ENCODE measurements at places on chromosomes 2 and 18.

GRCh38 chr2:58734365-58734764 lies 493.2 kb upstream of the FANCL start:
- DNase-seq = peak; percentile 59

GRCh38 chr2:32135409-32135808 lies 30.3 kb upstream of the SLC30A6 start:
- peak; percentile 89 for DNase-seq

DNA sequence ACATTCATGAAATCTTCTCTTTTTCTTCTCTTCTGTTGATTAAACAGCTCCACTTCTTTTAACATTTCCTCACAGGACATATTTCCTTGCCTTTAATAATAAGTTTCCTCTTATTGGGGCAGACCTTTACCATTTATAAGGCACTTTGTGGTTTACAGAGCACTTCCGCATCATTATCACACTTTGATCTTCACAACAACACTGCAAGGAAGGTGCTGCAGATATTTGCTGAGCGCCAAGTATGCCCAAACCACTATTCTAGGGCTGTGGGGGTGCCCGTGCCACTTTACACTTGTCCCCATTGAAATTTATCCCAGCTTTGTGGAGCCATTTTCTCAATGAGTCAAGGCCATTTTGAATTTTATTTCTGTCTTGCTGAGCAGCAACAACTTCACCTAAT lies 246.6 kb downstream of the SS18 start:
- DNase-seq = no peak

GRCh38 chr2:58204195-58204959 lies 36.7 kb downstream of the FANCL start:
- DNase-seq = no peak

DNA sequence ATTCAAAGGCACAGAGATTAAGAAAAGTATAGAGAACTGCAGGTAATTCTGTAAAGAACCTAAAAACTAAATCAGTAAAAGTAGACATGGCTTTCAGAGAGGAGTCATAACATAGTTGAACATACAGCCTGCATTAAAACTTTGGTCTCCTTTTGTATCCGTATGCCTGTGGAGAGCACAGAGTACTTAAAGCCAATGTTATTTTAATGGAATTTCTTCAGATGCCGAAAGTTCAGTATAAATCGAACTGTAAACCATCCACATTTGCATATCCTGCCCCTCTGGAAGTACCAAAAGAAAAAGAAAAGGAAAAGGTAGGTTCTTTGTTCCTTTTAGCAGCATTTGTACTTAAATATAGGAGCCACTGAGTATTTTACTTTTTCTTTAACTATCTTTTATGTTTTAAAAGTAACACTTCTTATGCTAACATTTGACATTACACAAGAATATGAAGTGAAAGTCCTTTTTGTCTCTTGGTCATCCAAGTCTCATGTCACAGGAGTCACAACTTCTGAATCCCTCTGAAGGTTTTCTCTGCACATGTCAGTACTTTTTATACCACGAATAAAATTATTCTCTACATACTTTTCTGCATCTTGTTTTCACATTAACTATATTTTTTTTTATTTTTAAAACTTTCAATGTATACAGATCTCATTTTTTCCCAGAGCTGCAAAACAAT lies 34.9 kb upstream of the ARMC9 start:
- DNase-seq = no peak

DNA sequence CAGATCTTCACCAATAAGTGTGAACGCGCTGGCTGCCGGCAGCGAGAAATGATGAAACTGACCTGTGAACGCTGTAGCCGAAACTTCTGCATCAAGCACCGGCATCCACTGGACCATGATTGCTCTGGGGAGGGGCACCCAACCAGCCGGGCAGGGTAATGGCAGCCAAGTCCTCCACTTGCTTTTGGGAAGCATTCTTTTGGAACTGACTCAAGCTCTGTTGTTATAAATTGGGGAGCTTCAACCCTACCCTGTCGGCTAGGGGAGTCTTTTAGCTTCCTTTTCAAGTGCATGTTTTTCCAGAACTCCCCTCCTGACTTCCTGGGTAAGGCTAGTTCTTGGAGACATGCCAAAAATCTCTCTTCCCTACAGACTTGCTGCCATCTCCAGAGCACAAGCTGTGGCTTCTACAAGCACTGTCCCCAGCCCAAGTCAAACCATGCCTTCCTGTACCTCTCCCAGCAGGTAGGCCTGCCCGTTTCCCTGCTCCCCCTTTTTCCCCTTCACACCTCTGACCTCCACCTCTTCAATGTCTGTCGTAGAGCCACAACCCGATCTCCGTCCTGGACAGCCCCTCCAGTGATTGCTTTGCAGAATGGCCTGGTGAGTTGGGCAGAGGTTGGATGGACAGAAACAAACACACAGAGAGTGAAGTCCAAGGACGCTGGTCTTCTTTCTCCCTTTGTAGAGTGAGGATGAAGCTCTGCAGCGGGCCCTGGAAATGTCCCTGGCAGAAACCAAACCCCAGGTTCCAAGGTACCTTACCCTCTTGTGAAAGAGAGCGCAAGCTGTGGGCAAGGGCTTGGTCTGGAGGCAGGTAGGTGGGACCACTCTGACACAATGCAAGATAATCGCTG lies 1.5 kb downstream of the ZFAND2B start:
- DNase-seq = no peak

- no peak for DNase-seq
Measured at GRCh38 chr18:46341986-46342525, 237.9 kb downstream of the HAUS1 start.

DNA sequence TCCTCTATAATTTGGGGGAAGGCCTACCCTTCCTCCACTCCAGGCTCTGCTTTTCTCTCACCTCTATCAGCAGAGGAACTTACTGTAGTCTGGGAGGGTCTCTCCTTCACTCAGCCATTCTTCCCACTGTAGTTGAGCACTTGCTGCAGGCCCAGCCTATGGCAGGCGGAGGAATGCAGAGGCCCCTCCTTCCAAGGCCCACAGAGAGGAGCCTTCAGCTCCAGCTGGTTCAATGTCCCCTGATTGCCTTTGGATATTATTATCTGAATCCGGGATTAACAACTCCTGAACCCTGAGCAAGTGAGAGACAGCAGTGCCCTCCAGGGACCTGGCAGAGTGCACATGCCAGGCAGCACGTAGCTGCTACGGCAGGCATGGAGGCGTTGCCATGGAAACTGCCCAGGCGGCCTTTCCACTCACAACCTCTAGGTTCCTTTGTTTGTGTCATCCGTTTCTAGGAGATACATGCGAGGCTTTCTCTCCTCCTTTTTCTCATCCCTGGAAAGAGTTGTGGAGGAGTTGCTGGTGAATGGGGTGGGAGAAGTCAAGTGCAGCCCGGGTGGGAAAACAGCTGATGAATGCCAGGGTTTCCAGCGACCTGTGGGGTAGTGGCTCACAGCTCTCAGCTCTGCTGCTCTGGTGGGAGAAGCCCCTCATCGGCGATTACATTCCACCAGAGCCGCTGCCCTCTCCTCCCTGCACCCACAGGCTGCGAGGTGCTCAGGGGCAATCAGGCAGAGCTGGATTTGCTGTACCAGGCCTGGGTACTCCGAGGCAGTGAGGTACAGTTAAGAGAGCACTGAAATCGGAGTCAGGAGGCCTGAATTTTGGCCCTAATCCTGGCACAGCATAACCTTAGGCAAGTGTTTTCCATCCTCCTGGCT lies 55.3 kb upstream of the HK2 start:
- no peak for DNase-seq

GRCh38 chr2:70529610-70530009 lies 24.0 kb downstream of the TGFA start:
- no peak for DNase-seq

DNA sequence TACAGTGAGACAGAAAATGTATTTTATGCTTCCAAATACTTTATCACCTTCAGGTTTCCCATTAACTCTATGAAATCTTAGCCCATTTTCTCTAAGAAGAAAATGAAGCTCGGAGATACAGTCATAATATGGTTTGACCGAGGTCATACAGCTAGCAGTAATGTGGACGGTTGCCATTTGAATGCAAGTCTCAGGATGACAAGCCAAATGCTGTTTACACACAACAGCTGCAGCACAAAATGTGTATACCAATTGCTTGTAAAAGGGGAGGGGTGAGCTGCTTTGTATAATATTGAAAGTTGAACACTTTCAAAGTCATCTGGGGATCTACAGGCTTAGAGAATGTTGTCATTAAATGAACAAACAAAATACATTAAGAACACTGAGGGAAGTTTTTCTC lies 93.8 kb upstream of the FSIP2 start:
- DNase-seq = no peak

- no peak for DNase-seq
Measured at GRCh38 chr2:37180006-37180639, 8.3 kb downstream of the SULT6B1 start.

DNA sequence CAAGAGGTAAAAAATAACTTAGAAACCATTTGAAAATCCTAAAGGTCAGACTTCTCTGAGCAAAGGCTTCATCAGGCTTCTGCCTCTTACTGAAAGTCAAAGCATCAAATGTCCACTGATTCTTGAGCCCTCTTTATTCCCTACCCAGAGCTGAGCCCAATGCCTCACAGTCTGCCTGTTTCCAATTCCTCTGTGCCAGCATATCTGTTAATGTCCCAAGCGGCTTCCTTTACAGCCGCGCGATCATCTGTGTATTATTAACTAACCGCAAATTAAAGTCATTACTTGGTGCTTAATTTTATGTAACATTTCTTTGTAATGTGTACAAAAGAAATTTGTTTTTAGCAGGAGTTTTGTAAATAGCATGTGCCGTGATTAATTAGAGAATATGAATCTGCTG lies 418.8 kb upstream of the HNRNPA3 start:
- no peak for DNase-seq

DNA sequence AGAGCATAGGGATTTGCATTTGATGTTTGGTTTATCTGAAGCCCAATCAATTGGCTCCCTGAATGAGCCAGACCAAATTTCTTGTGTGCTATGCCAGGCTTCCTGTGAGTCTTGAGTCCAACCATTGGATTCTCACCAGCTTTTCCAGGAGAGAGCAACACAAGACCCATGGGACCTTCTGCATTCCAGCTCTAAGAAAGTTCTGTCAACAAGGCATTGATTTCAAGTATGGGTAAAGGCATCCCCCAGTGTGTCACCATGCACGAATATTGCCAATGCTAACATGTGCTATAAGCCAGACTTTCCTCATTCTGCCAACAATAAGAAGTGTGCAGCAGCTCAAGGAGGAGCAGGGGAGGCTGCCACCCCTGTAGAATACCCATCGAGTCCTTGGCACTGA lies 266.6 kb downstream of the ETAA1 start:
- no peak for DNase-seq

- DNase-seq = no peak
Measured at GRCh38 chr2:216118474-216118873, 9.3 kb downstream of the XRCC5 start.

Measured in urothelium cell line (cell line).